Osteocyte (in vitro differentiated cells): ENCODE measurements at places on chromosomes 1 and 21. TPM values are rescaled to one million over a fixed set of nuclear protein-coding genes. Genes with fewer than 3 reads are reported as not detected.

DNA sequence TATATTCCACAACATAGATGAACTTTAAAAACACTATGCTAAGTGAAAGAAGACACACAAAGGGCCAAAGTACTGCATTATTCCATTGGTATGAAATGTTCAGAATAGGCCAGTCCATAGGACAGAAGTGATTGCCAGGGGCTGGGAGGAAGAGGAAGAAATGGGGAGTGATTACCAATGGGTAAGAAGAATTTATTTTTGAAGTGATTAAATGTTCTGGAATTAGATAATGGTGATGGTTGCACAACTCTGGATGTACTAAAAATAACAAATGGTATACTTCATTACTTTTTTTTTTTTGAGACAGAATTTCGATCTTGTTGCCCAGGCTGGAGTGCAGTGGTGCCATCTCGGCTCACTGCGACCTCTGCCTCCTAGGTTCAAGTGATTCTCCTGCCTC, 61.7 kb downstream of the CHD5 start:
- no peak for DNase-seq
- H3K27ac ChIP-seq = no peak overlapping the region
- H3K4me3 ChIP-seq = no peak overlapping the region
- H3K4me1 ChIP-seq = peaks cover 9% of the 10 kb centered on the region

GRCh38 chr21:43985690-43986251, 26.3 kb upstream of the TRAPPC10 start:
- no peak for DNase-seq
- peaks cover 1% of the 10 kb centered on the region for H3K4me1 ChIP-seq
- H3K27ac ChIP-seq = no peak overlapping the region
- H3K27me3 ChIP-seq = no peaks in the 10 kb centered on the region
- no peak overlapping the region for H3K4me3 ChIP-seq

Gene SYPL2
- total RNA-seq = 0.59 and 1.1 TPM in 2 replicates

Gene EXO1
- total RNA-seq = 3.4 and 3.9 TPM in 2 replicates
